ENCODE measurements at places on chromosomes 13 and 19.

- no peaks in the 10 kb centered on the region for H3K36me3 ChIP-seq
- no peak overlapping the region for H3K4me3 ChIP-seq
- peak; percentile 67 for DNase-seq
- H3K27ac ChIP-seq, result no peak overlapping the region
Measured at GRCh38 chr19:31054430-31054829, 294.8 kb downstream of the TSHZ3 start.

DNA sequence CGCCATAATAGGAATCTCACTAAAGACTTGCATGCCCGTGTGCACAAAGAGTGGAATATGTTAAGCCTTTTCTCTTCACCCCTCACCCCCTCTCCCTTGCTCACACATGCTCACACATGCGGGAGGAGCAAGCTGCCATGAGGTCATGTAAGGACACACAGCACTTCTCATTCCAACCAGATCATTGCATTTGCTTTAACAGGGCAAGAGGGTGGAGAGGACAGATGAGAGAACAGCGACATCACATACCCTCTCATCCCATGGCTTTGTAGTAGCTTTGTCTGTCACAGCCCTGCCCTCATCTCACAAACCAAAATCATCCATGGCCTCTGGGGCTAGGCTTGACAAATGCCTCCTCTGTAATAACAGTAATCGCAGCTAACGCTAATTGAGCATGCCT is 145.6 kb upstream of the FRY start:
- H3K4me1 ChIP-seq, result peaks cover 21% of the 10 kb centered on the region
- no peak overlapping the region for H3K4me3 ChIP-seq
- peak overlapping the region; percentile 52 for H3K27ac ChIP-seq

- peaks cover 11% of the 10 kb centered on the region for H3K27me3 ChIP-seq
- DNase-seq, result no peak
- H3K4me1 ChIP-seq, result no peaks in the 10 kb centered on the region
- H3K27ac ChIP-seq, result no peak overlapping the region
- H3K4me3 ChIP-seq, result no peak overlapping the region
Measured at GRCh38 chr19:30061223-30062064, 119.4 kb downstream of the URI1 start.

DNA sequence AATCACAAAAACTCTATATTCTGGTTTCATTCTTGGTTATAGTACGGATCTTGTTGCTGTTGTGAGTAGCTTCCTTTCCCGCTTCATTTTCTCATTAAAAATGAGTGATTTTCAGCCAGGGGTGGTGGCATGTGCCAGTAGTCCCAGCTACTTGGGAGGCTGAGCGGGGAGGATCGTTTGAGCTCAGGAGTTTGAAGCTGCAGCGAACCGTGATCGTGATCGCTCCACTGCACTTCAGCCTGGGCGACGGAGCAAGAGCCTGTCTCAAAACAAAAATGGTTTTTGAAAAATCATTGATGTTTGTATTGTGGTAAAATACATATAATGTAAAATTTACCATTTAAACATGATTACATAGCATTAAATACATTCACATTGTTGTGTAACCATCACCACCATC is 71.6 kb upstream of the TM9SF2 start:
- H3K4me1 ChIP-seq, result no peaks in the 10 kb centered on the region
- no peak overlapping the region for H3K4me3 ChIP-seq
- H3K27ac ChIP-seq, result no peak overlapping the region
- H3K27me3 ChIP-seq, result no peaks in the 10 kb centered on the region
- H3K36me3 ChIP-seq, result peaks cover 5% of the 10 kb centered on the region
- no peak for DNase-seq

GRCh38 chr13:27481766-27482165 is 31.4 kb upstream of the MTIF3 start:
- peak; percentile 88 for DNase-seq
- H3K27ac ChIP-seq, result no peak overlapping the region
- H3K4me1 ChIP-seq, result peaks cover 12% of the 10 kb centered on the region
- H3K4me3 ChIP-seq, result no peak overlapping the region

Data from glutamatergic neuron (in vitro differentiated cells).